ENCODE measurements at places on chromosomes 6 and 20.
A peak's percentile ranks its signal among the peaks of the same experiment; 100 is the strongest.

DNA sequence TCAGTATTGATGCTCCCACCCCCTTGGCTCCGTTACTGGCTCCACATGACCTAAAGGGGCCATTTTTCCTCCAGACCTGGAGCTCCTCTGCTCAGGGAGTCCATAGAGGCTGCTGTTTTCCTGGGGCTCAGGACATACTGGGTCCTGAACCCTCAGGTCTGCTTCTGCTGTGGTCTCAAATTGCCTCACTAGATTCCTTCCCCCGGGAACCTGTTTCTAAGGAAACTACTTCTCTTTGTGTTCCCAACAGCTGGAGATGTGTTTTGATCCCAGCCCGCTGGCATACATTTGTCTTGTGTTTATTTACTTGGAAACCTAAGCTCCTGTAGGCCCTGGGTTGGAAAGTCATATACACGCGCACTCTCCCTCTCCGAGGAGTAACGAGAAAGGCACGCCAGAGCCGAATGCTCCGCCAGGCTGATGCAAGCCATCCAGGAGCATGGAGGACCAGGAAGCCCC is 222.8 kb downstream of the UST start:
- DNase-seq = no peak

DNA sequence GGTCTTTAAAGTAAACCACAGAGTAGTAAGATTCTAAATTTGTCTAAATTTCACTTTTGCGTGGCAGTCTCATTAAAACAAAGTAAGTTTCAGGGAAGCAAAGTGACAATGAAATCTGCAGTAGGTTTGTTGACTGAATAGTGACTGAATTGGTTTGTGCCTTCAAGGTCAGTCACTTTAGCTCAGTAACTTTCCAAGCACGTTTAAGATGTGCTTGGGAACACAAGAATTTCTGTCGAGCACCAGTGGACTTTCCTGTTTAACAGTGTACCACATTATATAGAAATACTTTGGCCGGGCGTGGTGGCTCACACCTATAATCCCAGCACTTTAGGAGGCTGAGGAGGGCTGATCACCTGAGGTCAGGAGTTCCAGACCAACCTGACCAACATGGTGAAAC is 1.7 kb upstream of the CD24 start:
- no peak for DNase-seq

GRCh38 chr20:34175879-34176278 is 63.8 kb upstream of the EIF2S2 start:
- DNase-seq = no peak

- DNase-seq = no peak
Measured at GRCh38 chr6:170346649-170347048, 40.1 kb downstream of the FAM120B start.

DNA sequence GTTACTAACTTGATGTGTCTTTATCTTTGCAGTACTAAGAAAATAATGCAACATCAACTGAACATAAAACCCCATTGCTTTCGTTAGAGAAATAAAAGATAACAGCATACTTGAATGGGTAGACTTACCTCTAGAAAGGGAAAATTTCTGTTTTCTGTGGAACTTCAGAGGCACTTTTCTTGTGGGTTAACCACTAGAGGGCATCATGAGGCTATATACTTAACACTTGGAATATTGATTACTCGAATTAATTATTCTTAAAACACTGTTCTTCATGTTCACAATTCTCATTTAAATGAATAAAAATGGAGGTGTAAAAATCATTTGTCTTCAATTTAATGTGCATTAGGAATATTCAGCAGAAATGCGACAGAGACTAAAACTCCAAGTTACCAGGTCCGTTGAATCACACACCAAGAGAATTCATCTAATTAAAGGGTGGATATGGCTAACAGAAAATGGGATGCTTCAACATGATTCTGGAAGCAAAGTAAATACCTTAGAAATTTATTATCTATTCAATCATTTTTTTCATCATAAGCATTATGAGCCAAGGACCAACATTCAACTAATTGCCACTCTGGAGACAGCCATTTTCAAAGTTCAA is 330.8 kb upstream of the PREP start:
- DNase-seq = no peak

- DNase-seq = peak; percentile 77
Measured at GRCh38 chr20:2688041-2688591, 4.5 kb upstream of the EBF4 start.

GRCh38 chr20:5177071-5177470 is 50.3 kb downstream of the CDS2 start:
- DNase-seq = no peak

DNA sequence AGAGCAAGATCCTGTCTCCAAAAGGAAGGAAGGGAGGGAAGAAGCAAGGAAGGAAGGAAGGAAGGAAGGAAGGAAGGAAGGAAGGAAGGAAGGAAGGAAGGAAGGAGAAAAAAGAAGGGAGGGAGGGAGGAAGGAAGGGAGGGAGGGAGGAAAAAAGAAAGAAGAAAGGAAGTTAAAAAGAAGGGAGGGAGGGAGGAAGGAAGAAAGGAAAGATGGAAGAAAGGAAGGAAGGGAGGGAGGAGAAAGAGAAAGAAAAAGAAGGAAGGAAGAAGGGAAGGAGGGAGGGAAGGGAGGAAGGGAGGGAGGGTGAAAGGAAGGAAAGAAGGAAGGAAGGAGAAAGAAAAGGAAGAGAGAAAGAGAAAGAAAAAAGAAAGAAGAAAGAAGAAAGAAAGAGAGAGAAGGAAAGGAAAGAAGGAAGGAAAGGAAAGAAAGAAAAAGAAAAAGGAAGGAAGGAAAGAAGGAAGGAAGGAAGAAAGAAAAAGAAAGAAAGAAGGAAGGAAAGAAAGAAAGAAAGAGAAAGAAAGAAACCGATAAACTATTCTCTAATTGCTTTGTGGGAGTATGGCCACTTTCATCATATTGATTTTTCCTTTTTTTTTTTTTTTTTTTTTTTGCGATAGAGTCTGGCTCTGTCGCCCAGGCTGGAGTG is 9.5 kb downstream of the HLA-DRA start:
- no peak for DNase-seq

DNA sequence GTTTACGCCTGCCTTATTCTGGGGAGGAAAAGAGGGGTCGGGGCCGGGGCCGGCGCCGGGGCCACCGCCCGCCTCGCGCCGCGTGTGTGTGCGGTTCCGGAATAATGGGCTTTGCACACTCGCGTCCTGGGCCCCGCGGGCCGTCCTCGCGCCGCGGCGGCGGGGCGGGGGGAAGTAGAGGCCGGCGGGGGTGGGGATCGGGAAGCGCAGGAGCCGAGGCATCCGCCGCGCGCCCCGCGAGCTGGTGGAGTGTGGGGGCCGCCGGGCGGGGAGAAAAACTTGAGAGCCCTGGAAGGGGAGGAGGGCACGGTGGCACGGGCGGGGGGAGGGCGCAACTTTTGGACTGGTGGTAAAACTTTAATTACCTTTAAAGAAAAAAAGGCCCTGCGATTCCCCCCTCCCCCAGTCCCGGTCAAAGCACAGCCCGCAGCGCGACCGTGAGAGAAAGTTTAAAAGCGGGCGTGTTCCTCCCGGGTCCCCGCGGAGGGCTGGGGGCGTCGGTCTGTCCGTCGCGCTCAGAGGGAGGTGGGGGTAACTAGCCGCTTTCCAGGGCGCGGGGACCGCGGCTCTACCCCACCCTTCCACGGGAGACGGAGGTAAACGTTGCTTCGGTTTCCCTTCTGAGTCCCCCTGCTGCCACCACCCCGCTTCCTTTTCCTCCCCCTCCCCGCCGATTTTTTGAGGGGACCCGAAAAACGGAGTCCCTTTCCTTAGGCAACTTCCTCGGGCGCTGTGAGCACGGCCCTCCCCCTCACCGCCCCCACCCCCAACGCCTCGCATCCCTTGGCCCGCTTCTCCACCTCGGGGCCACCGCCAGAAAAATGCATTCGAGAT is 1.9 kb downstream of the L3MBTL3 start:
- peak; percentile 30 for DNase-seq

DNA sequence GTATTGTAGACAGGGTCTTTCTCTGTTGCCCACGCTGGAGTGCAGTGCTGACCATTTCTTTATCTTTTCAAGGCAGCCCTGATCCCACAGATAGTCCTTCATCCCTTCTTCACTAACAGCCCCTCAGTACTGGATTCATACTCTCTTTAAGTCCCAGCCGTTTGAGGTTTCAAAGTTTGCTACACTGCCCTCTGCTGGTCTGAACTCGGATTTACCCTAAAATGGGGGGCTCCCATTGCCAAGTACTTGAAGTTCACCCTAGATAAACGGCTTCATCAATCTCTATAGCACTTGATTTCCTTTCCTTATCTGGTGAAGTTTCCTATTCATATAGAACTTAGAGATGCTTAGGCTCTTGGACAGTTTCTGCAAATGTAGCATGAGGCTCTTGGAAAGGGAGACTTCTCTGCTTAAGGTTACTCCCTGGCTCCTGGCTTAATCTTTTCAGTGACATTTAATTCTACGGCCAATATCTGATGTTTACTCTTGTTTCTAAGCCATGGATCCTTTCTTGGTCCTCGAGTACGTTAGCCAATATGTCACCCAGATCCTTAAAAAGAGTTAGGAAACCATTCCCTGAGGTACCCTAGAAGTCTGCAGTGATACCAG is 21.4 kb upstream of the PREP start:
- peak; percentile 81 for DNase-seq

All from iPS-NIHi11 (cell line).